ENCODE measurements at places on chromosomes 16 and 17.

DNA sequence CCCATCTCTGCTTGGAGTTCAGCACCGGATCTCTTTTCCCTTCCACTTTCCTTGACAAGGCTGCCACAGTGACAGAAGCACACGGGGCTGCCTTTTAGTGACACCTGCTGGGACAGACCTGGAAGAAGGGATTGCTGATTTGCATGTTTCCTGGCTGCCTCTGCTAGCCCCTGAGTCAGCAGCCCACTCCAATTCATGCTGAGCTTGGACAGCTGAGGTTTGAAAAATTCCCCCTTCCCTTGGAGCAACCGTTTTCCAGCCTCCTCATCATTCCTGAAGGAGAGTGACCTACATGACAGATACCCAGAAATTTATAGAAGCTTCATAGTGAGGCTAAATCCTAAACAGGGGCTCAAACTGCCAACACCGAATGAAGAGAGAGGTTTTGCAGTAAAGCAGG, 18.8 kb upstream of the RBL2 start:
- peak; percentile 42 for DNase-seq

GRCh38 chr17:83009414-83010205, 69.8 kb upstream of the METRNL start:
- no peak for DNase-seq

DNA sequence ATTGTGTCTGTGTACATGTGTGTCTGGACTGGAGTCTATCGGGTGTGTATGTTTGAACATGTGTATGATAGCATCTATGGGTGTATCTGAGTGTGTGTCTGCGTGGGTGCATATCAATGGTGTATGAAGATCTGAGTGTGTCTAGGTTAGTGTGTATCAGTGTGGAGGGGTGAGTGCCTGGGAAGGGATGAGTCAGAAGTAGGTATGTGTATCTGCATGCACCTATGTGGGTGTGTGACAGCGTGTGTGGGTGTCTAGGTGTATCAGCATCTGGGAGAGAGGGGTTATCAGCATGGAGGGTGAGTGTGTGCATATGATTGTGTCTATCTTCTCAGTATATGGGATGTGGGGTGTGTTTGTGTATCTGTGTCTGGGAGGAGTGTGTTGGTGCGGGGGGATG, 58.2 kb upstream of the LHX1 start:
- no peak for DNase-seq

DNA sequence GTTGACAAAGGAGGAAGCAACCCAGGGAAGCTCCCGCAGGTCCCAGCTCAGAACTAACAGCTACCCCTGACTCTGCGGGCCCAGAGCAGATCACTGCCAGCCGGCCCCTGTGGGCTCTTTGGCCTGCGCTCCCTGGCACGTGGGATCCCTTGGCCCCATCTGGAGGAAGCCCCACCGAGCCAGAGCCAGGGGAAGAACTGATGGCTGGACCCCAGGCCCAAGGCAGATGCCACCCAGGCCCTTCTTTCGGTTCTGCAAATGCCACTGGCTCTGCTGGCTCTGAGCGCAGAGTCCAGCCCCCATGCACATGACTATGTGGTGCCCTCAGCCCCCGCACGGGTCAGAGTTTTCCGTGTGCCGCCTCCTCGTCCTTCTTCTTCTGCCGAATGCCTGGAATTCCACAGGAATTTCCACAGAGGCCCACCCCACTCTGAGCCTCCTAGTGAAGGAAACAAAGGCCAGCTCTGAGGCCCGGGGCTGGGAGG, 35.8 kb upstream of the SNN start:
- no peak for DNase-seq

DNA sequence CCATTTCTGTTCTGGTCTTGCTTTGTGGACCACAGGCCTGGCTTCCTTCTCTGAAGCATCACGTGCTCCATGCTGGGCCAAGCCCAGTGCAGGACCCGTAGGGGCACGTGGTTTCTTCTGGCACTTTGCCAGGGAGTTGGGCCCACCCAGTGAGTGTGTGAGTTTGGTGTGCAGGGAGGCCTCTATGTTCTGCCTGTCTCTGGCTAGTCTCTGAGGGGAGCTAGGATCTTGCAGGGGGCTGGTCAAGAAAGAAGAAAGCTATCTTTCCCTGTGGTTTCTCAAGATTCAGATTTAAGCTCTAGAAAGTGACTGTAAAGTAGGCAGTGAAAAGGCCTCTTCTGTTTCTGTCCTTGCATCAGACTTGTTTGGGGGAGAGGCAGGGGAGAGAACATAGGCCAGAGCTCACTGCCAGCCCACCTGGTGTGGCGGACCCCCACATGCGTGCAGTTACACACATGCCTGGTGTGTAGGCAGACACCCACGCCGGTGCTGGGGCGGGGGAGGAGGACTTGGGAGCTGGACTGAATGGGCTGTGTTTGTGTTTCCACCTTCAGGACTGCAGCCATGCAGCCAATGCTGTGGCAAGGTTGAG, 11.8 kb downstream of the LASP1 start:
- DNase-seq = peak; percentile 46

- DNase-seq = peak; percentile 83
These were observed 587 bp downstream of the PLD6 start for GRCh38 chr17:17205368-17206123.

DNA sequence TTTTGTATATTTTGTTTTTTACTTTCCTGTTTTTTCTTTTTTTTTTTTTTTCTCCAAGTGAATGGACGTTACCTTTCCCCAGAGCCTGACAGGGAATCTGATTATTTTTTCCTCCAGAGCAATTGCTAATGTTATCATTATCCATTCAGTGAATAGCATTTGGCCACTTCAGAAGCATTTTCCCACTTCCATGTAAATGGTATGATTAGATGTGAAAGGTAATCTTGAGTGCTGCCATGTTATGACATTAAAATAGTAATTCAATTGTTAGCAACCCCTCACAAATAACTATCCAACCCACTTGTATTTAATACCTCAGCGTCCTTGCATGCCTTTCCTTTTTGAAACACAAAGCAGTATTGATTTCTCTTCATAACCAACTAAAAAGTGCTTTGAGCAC, 1243.8 kb downstream of the CDH8 start:
- DNase-seq = no peak

- DNase-seq = no peak
These were observed 38.4 kb upstream of the XYLT1 start for GRCh38 chr16:17509194-17509593.

DNA sequence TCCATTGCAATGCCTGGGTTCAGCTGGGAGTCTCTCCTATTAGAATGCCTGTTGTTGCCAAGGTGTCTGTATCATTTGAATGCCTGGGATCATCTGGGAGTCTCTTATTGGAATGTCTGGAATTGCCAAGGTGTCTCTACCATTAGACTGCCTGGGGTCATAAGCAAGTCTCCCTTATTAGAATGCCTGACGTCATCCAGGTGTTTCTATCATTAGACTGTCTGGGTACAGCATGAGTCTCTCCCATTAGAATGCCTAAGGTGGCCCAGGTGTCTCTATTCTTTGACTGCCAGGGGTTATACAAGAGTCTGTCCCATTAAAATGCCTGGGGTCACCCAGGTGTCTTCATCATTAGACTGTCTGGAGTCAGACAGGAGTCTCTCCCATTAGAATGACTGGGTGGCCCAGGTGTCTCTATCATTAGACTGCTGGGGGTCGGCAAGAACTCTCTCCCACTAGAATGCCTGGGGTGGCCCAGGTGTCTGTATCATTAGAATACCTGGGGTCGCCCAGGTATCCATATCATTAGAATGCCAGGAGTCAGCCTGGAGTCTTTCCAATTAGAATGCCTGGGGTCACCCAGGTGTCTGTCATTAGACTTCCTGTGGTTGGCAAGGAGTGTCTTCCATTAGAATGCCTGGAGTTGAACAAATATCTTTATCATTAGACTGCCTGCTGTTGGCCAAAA, 2274.0 kb downstream of the TP53TG3F start:
- DNase-seq = no peak

GRCh38 chr16:82807311-82807710, 180.5 kb downstream of the CDH13 start:
- no peak for DNase-seq

All from NB4 (cell line).